ENCODE measurements at places on chromosomes 16 and 17.

- DNase-seq = no peak
Measured at GRCh38 chr16:54175552-54176375, 110.8 kb downstream of the IRX3 start.

GRCh38 chr16:72928090-72928981, 119.6 kb downstream of the ZFHX3 start:
- no peak for DNase-seq

DNA sequence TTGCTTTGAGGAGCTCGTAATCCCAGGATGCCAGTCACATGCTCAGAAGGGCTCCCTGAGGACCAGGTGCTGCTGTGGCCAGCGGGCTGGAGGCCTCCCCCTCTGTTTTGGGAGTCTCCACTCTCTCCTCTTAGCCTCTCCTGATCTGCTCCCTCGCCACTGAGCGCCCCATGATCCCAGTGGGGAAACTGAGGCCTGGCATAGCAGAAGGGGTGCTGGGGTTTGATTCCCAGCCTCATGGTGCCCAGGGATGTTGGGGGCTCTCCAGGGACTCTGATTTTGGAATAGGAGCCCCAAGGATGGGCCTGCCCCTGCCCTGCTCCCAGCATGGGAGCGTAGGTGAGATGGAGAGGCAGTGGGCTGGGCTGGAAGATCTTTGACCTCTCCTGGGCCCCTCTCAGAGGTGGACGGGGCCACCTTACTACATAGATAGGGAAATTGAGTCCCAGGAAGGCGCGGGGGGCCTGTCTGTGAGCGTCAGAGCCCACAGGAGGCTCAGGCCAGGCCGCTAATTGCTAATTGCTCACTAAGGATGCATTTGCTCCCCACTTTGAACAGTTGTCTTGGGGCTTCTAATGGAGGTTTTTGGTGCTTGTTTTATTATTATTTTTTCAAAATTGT, 525 bp upstream of the ADCY7 start:
- no peak for DNase-seq

DNA sequence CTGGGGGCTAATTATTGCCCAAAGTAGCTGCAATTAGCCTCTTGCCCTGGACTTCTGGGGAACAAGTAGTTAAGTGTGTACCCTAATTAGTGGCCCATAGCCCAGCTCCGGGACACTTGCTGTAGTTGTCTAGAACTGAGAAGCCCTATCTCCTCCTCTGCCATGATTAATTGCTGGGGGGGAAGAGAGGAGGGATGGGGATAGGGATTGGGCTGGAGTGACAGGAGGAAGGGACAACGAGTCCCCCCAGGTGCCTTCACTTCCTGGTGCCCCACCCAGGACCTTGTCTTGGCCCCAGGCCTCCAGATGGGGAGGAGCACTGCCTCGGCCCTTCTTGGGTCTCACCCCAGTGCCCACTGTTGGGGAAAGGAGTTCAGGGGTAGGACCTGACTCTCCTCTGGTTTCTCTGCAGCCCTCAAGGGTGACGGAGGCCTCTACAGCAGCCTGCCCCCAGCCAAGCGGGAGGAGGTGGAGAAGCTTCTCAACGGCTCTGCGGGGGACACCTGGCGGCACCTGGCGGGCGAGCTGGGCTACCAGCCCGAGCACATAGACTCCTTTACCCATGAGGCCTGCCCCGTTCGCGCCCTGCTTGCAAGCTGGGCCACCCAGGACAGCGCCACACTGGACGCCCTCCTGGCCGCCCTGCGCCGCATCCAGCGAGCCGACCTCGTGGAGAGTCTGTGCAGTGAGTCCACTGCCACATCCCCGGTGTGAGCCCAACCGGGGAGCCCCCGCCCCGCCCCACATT, 17.4 kb downstream of the NGFR start:
- no peak for DNase-seq
